ENCODE measurements at places on chromosomes 4 and X.

DNA sequence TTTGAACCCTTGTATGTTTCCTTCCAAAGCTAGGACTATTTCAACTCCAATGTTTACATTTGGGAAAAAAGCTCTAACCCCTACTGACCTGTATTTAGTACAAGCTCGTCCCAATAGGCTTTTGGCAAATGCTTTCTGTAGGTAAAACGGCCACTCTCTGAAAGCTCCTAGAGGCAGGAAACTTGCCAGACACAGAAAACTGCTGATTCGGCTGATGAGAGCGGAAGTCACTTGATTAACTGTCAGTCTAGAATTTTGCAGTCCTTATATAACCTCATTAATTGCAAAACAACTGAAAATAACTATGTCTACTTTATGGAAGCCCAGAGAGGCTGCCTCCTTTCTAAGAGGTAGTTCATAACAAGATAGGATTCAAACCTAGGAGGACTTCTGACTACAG lies 108.1 kb downstream of the TSPAN7 start:
- no peak for DNase-seq

DNA sequence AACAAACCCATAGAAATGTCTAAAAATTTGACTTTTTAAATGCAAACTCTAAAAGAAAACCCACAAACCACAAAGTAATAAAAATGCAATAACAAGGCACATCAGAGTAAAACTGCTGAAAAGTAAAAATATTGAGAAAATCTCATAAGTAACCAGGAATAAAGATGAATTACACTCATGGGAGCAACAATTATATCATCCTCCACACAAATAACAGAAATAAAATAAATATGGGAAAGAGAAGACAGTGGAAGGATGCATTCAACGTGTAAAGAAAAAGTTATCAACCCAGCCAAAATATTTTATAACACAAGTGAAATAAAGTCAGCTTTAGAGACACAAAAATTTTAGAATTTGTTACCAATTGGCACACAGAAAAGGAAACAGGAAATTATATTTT lies 1420.2 kb downstream of the PCDH18 start:
- no peak for DNase-seq

DNA sequence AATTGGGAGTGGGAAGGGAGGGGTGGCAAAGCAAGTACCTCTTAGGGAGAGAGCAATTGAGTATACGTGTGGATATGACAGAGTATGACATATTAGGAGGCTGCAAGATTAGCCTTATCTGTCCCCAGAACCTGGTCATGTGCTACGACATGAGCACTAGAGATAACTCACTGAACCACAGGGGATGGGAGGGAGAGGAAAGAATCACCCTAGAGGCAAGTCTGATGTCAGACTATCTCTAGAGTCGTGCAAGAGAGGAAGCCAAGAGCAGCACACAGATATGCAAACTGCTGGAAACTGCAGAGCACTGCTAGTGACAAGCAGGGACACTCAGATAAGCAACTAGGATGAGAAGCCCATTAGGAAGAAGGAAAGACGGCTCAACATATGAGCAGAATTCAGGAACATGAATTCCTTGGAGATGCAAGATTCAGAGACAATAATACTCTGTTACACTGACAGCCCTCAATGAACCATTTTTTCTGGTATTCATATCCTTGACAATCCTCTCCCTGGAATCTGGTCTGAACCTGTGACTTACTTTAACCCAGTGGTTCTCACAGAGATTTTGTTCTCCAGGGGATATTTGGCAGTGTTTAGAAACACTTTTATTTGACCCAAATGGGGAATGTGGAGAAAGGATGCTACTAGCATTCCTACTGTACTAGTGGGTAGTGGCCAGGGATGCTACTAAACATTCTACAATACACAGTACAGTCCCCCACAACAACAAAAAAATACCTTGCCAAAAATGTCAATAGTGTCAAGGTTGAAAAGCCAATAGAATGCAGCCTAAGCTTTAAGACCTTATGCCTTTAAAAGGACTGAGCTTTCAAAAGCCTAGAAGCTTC lies 84.0 kb upstream of the BMP2K start:
- DNase-seq: peak; percentile 4

DNA sequence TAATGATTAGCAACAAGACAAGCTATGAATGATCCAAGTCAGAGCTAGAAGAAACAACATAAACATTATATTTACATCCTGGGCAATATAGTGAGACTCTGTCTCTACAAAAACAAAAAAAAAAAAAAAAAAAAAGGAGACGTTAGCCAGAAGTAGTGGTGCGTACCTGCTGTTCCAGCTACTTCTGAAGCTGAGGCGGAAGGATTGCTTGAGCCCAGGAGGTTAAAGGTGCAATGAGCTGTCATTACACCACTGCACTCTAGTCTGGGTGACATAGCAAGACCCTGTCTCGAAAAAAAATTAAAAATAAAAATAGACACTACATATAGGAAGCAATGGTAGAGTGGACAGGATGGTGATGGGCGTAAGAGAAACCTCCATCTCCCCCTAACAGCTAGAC lies 144.6 kb upstream of the VCX3A start:
- DNase-seq: no peak

DNA sequence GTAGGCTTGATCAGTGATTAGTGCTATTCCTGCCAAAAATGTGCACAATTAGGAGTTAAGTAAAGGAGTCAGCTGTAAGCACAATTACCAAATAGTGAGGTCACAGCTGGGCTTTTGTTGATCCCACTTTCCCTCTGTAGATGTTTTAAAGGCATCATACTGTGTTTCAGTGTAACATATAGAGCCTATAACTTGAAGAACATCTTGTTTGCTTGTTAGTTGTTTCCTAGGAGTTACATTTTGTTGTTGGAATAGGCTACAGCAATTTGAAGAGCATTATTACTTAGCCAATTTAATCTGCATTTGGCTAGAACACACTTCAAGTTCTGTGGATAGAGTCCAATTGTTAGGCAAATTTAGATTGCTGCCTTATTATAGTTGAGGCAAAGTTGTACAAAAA lies 210.7 kb upstream of the MAD2L1 start:
- DNase-seq: no peak
